Activated CD4-positive, alpha-beta T cell treated with anti-CD3 and anti-CD28 coated beads for 4 hours (primary cell): ENCODE measurements at places on chromosomes 16 and 17.

DNA sequence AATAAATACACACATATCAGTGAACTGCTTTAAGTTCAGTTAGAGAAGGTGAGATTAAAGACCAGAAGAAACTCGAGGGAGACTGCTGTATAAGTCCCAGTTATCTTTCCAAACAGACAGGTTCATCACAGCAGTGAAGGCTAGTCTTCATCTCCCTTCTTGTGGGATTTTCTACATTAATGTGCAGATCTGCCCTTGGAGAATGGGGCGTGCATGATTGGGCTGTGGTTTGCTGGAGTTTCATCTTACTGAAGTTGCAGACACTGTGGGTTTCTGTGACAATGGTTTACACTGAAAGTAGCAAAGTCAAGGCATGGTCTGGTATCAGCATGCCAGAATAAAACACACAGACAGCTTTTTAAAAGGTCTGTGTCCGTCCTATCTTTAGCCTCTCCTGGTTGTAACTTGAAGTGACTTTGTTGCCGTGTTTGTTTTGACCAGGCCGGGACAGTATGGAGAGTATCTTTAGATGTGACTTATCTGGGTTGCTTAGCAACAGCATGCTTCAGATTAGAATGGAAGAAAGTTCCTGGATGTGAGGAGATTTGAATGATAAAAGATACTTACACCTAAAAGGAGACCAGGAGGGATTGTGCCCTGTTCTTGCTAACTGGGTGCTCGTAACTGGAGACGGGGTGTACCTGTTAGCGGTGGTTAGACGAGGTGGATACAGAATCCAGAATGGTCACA lies 16.1 kb downstream of the NAA60 start:
- no peak for DNase-seq

- DNase-seq = no peak
Measured at GRCh38 chr16:30896261-30896888, at the start of gene CTF1. Gene CTF1 (plus strand): TSS chr16:30896614. CDS start chr16:30896644, 30 bp downstream.

- DNase-seq = no peak
Measured at GRCh38 chr16:27928542-27928941, 135.0 kb downstream of the GSG1L start.

DNA sequence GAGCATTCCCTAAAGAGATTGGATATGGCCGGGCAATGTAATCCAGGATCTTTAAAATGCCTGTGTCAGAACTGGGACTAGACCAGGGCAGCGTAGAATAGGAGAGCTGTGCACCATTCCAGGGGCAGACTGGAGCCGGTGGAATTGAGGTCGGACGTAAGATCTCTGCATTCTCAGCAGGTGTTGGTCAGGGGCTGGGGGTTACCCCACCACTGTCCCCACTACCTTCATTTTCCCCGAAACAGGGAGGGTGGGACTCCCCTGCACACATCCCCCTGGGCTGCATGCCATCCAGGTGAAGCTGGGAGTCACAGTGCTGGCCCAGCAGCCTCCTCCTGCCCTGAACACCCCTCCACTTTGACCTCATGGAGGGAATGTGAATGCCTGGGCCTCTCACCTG lies 17.8 kb downstream of the OSBPL7 start:
- no peak for DNase-seq

- DNase-seq = no peak
Measured at GRCh38 chr17:33751702-33752065, 458.6 kb upstream of the ASIC2 start.

DNA sequence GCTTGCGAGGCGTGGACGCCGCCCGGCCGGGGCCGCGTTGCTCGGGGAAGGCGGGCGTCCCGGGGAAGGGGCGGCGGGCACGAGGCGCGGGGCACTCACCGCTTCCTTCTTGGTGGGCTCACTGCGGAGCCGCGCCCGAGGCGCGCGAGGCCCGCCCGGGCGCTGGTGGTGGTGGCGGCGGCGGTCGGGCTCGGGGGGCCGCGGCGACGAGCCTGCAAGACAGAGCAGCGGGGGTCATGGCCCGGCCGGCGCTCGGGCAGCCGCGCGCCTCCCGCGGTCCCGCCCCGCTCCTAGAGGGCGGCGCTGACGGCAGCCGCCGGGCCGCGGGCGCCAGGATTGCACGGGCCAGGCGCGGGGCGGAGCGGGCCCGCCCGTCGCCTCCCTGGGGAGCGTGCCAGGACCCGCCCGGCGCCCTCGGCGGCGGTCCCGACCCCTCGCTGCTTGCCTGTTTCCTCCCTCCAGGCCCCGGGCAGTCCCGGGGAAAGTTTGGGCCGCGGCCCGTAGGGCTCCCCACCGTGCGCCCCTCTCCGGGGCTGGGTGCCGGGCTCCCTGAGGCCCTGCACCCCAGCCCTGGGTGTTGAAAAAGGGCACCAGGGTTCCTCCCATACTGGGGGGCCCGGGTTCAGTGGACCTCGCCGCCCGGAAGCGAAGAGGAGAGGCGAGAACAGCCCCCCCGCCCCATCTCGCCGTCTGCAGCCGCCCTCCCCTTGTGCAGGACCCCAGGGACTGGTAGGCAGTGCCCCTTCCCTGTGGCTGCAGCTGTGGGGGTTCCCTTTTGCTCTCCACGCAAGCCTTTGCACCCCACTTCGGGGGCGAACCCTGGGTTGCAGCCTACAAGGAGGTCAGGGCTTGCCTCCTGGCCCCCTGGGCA lies at the start of gene C16orf74:
TSS of gene C16orf74 (minus strand) at position 270 of the 871 bp plus-strand sequence. CDS start 15,879 bp downstream, outside the sequence.
- DNase-seq = no peak
